Muscle of back (tissue), 13 donors: ENCODE measurements at places on chromosomes 12 and 14. TPM values are rescaled to one million over a fixed set of nuclear protein-coding genes. Genes with fewer than 3 reads are reported as not detected.

The B4GALNT3 gene
- polyA plus RNA-seq: 11.3 TPM

The RPGRIP1 gene
- polyA plus RNA-seq: 0.34 TPM

The DUSP6 gene
- 61.7 TPM for polyA plus RNA-seq

The BCL2L2 gene
- 30.2 TPM for polyA plus RNA-seq

The KRT3 gene
- polyA plus RNA-seq: not detected

The FCF1 gene
- polyA plus RNA-seq: 39.8 TPM
